ENCODE measurements at places on chromosomes 7 and 10.

GRCh38 chr7:47817917-47818316 is 130.3 kb downstream of the PKD1L1 start:
- DNase-seq = no peak

GRCh38 chr10:14571866-14572507 is 202.7 kb downstream of the FAM107B start:
- DNase-seq = peak; percentile 46

- DNase-seq = no peak
Measured at GRCh38 chr10:128873411-128874054, 593.5 kb upstream of the MGMT start.

GRCh38 chr10:75542084-75542483 is 110.7 kb downstream of the LRMDA start:
- no peak for DNase-seq

DNA sequence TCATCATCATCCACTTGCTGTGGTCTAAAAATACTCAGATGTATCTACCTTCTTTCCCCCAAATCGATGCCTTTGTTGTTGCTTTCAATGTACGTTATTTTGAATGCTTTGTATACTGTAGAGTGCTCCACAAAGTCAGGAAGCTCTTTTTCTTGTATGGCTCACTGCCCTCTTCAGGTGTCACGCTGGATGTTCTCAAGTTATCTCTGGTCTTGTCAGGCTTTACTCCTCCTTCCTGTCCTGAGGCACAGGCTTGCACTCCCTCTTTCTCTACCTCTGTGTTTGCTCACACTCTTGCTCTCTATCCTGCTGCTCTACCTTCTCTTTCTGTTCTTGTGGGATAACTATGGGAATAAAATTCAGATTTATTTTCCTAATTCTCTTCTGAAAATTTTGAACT is 381.3 kb downstream of the NRG3 start:
- no peak for DNase-seq

- no peak for DNase-seq
Measured at GRCh38 chr10:60967260-60967659, 23.3 kb upstream of the RHOBTB1 start.

DNA sequence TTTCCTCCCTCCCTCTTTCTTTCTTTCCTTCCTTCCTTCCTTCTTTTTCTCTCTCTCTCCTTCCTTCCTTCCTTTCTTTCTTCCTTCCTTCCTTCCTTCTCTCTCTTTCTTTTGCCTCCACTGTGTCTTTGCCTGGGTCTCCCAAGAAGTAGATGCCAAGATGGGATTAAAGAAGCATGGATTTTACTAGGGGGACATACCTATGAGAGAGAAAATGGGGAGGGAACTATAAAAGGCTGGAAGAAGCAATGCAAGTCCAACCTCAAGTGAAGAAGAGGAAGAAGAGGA is 33.3 kb upstream of the CRTAC1 start:
- DNase-seq = no peak

GRCh38 chr7:27165996-27166530 is 726 bp upstream of the HOXA9 start:
- DNase-seq = no peak

GRCh38 chr7:32178677-32179366 is 108.6 kb upstream of the PDE1C start:
- no peak for DNase-seq

DNA sequence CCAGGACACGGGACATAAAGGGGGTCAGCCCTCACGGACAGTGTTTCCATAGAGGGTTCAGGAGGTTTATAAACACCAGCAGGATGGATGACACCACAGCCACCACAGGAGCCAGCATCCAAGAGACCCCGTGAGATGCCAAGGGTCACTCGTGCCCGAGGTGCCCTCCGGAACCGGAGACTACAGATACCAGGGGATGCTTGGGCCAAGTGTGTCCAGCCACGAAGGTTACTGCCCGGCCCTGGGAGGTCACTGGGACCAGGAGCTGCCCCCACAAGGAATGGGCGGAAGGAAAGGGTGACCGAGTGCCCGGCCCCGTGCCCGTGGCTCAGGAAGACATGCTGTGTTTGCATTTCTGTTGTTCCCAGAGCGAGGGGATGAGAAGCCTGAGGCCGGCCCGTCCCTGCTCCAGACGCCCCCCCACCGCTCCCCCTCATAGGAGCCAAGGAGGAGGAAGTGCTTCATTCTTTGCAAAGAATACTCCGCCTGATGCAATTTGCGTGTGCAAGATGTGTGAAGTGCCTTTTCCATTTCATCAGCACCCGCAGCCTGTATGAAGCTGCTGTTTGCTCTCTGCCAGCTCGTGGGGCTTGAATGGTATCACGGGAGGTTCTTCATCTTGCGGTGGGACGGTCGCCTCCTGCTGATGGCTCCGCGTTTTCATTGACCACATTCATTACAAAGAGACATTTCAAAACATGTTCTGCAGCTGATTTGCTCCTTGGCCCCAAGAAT is 176.4 kb downstream of the ELFN1 start:
- no peak for DNase-seq

DNA sequence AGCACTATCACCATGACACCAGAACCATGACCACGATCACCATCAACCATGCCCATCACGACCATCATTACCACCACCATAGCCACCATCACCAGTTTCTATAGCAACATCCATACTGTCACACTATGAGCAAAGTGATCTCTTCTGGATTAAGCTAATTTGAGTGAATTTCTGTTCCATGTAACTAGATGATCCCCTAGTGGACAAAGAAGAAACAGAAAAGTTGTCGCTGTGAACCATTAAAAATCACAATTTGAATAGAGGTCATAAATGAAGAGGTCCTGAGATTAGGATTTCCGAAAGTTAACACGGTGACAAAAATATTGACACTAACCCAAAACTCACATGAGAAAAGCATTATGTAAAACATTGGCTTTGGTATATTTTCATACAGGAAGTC is 77.6 kb downstream of the CLRN3 start:
- no peak for DNase-seq

GRCh38 chr7:91876391-91877133 is 3.9 kb downstream of the MTERF1 start:
- DNase-seq = no peak

DNA sequence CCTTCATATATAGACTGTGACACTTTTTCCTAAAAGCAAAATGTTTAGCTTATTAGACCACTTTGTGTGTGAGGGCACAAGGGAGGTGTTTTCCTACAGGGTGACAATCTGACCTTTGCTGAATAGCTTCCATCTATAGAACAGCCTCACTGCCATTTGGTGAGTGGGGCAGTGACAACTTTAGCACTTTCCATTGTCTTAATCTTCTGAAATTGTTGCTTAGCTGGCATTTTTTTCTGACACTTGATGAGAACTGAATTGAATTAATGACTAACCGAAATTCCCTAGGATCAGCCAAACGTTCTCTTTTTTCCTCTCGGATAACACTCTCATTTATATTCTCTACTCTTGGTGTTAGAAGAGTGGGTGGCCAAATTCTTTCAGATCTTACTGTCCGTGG is 30.2 kb downstream of the KDM7A start:
- no peak for DNase-seq

DNA sequence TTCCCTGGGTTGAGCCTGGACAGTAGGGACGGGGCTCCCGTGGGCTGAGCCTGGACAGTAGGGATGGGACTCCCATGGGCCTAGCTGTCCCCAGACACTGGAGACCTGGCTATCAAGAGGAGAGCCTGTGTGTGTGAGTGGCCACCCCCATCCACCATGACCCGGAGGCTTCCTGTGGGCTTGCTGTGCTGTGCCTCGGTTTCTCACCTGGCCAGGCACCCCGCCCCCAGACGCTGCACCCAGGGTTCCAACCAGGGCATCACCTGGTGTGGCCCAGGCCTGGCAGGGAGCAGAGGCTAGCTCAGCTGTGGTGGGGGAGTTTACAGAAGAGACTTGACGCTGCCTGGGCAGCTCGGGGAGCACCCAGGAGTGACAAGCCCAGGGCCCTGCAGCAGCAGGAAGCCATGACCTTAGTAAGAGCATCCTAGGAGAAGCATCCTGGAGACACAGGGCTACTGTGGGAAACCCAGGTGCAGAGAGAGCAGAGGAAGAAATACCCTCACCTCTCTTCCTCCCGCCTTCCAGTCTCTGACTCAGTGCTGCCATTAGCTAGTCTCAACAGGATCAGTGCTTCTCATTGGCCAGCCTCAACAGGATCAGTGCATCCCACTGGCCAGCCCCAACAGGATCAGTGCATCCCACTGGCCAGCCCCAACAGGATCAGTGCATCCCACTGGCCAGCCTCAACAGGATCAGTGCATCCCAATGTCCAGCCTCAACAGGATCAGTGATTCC is 61.0 kb downstream of the PDGFA start:
- no peak for DNase-seq

DNA sequence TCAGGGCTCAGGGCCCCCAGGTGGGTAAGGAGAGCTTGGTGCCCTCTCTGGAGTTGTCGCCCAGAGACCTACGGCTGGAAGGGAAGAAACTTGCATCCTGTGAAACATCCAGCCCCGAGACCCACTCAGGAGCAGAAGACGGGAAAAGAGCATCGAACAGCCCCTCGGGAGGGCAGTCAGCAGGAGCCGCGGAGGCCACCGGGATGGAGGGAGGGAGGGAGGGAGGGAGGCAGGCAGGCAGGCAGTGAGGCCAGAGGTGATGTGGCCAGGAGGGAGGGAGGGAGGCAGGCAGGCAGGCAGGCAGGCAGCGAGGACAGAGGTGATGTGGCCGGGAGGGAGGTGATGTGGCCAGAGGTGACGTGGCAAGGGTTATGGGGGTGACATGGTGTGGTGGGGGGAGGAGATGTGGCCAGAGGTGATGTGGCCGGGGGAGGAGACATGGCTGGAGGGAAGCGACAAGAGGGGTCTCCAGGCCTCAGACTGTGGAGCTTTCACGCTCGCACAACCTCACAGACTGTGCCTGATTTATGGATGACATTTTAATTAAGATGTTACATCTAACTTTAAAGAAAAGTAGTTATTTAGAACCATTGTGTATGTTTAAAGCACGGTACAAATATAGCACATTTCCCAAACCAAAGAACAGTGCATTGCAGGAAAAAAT is 141.1 kb downstream of the DIP2C start:
- DNase-seq = no peak

DNA sequence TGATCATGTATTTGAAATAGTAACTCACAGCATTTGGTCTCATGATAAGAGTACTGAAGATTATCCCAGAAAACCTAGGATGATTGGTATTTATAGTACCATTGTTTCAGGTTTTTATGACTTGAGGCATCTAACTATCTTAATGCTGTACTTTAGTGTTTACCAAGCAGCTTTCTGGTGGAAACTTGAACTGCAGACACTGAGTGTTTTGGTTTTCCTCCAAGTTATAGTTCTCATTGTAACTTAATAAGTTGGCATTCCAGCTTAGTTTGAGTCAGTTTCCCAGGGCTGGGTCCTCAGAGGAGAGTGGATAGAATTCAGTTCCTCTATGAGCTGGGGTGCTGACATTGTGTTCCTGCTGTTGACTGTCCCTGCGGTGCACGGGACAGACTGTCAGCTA is 50.4 kb downstream of the SEC23IP start:
- no peak for DNase-seq

- no peak for DNase-seq
Measured at GRCh38 chr10:81034383-81034782, 496.7 kb downstream of the SH2D4B start.

GRCh38 chr10:44476409-44477045 is 91.6 kb upstream of the CXCL12 start:
- no peak for DNase-seq

- no peak for DNase-seq
Measured at GRCh38 chr10:52563360-52563759, 209.2 kb downstream of the MBL2 start.

DNA sequence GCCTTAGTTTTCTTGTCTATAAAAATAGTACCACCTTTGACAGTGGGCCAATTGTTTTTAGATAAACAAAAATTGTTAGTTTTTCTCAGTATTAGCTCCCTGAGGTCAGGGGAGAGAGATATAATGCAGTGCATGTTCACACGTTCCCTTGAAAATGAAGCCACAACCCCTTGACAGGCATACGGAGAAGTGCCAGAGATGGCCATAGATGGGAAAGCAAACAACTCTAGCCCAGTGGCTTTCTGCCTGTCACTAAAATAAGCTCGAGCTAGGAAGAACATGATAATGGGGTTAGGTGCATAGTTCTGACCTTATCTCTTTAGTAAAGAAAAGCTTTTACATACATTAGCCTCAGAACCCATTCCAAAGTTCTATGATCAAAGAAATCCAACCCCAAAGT is 124.9 kb downstream of the CHRM2 start:
- no peak for DNase-seq

GRCh38 chr10:117544004-117544701 is 1.6 kb downstream of the EMX2 start:
- DNase-seq = no peak

DNA sequence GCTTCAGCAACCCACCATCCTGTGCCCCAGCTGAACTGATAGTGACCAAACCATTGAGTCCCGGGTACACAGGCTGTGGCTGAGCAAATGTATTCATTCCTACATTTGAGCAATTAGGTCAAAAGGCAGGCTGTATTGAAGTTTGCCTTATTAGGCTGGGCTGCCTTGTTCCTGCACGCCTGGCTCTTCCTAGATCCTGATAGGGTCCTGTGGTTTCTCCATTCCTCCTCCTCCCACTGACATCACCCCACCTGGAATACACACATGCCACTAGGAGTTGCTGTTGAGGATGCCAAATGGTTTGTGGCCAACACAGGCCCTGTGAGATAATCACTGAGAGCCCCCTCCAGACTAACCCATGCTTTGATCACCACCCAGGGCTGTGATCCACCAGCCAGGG is 66.4 kb upstream of the FGFR2 start:
- DNase-seq = no peak
